Activated naive CD4-positive, alpha-beta T cell treated with Interleukin-2 at 50 U/mL for 16 hours (primary cell): ENCODE measurements at places on chromosomes 3 and 15.

- DNase-seq, result no peak
Measured at GRCh38 chr3:13745636-13746035, 134.2 kb downstream of the WNT7A start.

DNA sequence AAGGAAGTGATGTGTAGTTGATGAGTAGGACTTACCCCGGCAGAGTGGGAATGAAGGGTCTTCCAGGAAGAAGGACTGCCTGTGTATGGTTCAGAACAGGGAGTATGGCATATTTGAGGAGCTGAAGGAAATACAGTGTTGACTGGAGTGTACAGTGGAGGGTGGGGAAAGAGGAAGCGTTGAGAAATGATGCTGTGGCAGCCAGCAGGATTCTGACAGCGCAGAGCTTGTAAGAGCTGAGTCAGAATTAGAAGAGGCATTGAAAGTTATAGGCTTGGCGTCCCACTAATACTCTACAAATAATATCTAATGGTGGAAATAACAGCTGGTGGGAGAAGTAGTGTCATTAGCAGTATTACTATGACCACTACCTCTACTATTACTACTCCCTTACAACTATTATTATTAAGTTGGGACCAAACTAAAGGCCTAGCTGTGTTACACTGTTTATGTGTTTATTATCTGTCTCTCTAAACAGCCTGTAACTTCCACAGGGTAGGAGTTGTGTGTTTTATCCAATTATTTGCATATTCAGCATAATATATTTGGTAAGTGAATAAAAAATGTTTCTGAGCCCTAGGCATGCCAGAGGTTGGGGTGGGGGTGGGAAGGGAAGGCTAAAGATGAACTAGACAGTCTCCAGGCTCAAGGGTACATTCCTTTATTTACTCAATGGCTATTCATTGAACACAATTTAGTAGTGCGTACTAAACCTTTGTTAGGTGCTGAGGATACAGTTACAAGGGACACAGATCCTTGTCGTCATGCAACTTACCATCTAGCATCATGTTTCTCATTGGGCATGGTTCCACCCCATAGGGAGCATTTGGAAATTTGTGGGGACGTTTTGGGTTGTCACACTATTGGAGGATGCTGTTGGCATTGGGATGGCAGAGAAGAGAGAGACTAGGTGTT lies 428.8 kb upstream of the ONECUT1 start:
- DNase-seq, result no peak

DNA sequence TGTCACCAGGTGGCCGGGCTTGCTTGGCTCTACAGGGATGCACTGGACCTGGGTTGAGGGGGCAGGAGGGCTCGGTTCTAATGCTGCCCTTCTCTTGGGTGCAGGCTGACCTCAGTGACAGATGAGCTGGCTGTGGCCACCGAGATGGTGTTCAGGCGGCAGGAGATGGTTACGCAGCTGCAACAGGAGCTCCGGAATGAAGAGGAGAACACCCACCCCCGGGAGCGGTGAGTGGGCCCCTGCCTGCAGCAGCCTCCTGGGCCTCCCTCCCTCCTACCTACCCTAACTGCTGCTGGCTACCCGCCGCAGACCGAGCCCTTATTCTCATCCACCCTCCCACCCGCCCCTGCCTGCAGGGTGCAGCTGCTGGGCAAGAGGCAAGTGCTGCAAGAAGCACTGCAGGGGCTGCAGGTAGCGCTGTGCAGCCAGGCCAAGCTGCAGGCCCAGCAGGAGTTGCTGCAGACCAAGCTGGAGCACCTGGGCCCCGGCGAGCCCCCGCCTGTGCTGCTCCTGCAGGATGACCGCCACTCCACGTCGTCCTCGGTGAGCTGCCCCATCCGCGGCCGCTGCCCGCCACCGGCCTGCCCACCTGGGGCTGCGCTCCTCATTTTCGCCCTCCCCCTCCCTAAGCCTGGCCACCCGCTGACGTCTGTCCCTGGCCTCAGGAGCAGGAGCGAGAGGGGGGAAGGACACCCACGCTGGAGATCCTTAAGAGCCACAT lies 5.6 kb downstream of the FES start:
- no peak for DNase-seq

DNA sequence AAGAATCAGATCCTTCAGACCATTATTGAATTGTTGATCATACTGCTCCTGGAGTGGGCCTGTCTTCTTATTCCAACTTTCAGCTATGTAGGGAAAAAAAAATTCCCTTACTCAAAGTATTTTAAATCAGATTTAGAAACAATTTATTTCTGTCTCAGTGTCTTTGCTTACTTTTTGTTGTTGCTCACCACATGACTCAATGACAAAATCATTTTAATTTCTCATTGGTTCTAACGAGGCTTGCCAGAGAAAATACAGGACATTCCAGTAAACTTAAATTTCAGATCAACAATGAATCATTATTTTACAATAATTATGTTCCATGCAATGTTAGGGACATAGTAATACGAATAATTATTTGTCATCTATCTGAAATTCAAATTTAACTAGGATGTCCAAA lies 748.5 kb upstream of the CBLB start:
- no peak for DNase-seq

DNA sequence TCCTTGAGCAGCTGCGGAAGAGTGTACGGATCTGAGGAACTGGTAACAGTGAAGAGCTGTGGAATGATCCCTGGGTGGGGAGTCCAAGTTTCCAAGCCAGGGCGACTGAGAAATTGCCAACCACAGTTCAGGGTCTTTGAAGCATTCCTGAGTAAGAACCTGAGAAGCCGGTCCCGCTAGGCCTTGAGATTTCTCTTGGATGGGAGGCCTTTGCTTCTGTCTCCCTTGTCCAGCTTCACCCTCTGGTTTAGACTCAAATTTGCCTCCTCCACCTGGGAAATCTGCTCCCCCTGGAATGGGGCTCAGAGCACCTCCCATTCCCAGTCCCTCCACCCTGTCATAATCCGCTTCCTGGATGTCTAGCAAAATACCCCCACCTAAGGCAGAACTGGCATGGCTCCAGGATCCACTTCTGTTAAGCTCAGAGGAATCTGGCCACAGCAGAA lies 127.7 kb upstream of the DLG1 start:
- no peak for DNase-seq

DNA sequence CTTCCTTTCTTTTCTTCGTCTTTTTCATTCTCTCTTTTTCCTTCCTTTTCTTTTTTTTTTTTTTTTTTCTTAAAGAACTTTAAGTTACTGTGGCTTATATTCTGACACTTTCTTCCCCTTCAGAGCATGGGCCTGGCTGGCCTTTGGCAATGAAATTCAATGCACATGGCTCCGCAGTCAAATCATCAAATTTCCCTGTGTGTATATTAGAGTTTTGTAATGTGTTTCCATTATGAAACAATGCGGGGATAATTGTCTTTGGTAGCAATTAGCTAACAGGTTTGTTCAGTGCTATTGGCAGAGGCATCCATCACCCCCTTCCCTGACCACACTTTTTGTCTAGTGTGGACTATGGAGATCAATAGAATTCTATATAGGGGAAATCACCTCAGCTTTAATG lies 80.5 kb downstream of the CDIN1 start:
- DNase-seq, result no peak

- no peak for DNase-seq
Measured at GRCh38 chr3:52498137-52499054, 3.3 kb downstream of the STAB1 start.

GRCh38 chr15:32838338-32838737 lies 120.5 kb downstream of the GREM1 start:
- no peak for DNase-seq

GRCh38 chr15:66906668-66907614 lies 158.5 kb upstream of the SMAD3 start:
- no peak for DNase-seq
